ENCODE measurements at places on chromosomes 11 and 22.

- DNase-seq = no peak
Observed at GRCh38 chr11:67539550-67539949, 16.3 kb upstream of the CABP2 start.

- no peak for DNase-seq
Observed at GRCh38 chr11:44847316-44847715, 103.4 kb downstream of the TP53I11 start.

DNA sequence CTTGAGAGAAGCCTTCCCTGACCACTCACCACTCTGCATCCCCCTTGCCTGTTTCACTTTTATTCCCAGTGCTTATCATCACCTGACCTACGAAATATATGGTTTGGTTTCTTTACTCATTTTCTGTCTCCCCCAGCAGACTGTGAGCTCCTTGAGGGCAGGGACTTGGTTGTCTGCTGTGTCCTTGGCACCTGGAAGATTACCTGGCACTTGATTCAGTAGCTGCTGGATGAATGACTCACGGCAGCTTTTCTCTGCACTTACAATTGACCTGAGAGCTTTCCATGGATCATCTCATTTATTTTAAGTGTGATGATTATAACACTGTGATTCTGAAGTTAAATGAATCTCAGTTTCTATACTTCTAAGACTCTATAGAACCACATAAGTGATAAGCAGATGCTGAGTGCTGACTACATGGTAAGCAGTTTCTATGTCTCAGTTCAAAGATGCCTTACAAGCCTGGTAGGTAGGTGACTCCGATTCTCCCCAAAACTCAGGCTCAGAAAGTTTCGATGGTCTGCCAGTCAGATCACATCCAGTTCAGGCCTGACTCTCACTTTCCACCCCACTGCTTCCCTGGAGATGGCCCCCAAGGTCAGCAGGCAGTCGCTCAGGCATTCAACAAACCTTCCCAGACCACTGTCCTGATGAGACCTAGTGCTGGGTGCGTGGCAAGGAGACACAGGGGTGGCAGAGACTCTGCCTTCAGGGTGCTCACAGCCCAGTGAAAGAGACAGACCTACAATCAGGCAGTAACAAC lies 11.6 kb downstream of the IL2RB start:
- DNase-seq = no peak

GRCh38 chr22:17872471-17872870 lies 98.2 kb upstream of the BID start:
- no peak for DNase-seq

GRCh38 chr11:18720091-18720807 lies 5.7 kb downstream of the IGSF22 start:
- no peak for DNase-seq

- DNase-seq = no peak
Observed at GRCh38 chr11:95850137-95850536, 59.8 kb downstream of the CEP57 start.

DNA sequence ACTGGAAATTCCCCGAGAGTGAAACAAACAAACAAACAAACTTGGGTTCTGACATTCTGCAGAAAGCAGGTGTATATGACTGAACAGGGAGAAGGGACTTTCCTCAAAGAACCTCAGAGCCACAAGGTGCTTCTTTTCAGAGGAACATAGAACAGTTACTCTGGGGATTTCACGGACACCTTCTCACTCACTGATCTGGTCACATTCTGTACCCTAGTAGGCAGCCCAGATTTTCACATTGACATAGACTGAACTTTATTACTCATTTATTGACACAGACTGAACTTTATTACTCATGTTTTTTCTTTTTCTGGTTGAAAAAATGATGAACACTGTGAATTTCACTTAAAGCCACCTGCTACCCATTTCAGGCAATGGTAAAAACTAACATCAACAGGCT lies 263.0 kb downstream of the OPCML start:
- no peak for DNase-seq

DNA sequence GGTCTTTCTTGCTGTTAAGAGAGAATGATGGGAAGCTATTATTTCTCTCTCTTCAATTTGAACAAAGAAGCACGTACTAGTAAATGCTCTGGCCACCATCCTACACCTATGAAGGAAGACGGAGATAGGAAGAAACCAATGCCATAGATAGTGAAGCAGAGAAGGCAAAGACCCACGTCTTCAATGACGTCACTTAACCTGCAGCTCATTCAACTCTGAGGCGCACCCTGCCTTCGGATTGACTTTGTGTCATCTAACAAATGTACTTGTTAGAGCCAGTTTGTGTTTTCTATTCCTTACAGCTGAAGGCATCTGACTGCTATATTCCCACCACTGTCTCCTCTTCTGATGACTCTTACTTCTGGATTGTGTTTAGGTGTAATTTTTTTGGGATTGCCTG lies 332.5 kb upstream of the DDI1 start:
- no peak for DNase-seq

Measured in HEK293T (cell line).